ENCODE measurements at places on chromosomes 4 and X. TPM values are rescaled to one million over a fixed set of nuclear protein-coding genes. Genes with fewer than 3 reads are reported as not detected.

GRCh38 chr4:67634741-67635140 lies 66.2 kb downstream of the UBA6 start:
- H3K4me1 ChIP-seq, result no peaks in the 10 kb centered on the region
- H3K4me3 ChIP-seq, result no peak overlapping the region
- H3K27me3 ChIP-seq, result no peaks in the 10 kb centered on the region

GRCh38 chr4:40763228-40763716 lies 13.5 kb downstream of the NSUN7 start:
- no peaks in the 10 kb centered on the region for H3K27me3 ChIP-seq
- H3K27ac ChIP-seq, result no peak overlapping the region
- peaks cover 5% of the 10 kb centered on the region for H3K4me1 ChIP-seq
- no peak for DNase-seq

DNA sequence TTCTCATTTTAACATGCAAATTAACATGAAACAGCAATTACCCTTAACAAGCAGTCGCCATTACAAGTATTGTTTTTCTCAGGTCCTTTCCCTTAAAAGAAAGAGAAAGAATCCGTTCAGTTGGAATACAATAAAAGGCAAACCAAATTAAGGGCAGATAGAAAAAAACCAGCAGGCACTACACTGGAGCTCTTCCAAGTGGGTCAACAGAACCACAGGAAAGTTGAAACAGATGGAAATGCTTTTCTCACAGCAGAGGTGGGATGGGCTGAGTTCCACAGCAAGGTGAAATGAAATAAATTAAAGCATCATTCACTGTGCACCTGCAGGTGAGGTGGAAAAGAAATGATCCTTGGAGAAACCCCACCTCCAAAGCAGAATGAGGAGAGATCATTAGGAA lies 102.6 kb downstream of the APBB2 start:
- H3K4me3 ChIP-seq, result no peak overlapping the region
- no peaks in the 10 kb centered on the region for H3K4me1 ChIP-seq
- DNase-seq, result no peak
- no peak overlapping the region for H3K27ac ChIP-seq

- no peaks in the 10 kb centered on the region for H3K36me3 ChIP-seq
- peak overlapping the region; percentile 71 for H3K27ac ChIP-seq
- H3K27me3 ChIP-seq, result no peaks in the 10 kb centered on the region
- H3K4me1 ChIP-seq, result no peaks in the 10 kb centered on the region
- DNase-seq, result no peak
These were observed 23.9 kb upstream of the APLN start for GRCh38 chrX:129678614-129679195.

- H3K27ac ChIP-seq, result no peak overlapping the region
- no peak for DNase-seq
- H3K4me3 ChIP-seq, result no peak overlapping the region
- no peaks in the 10 kb centered on the region for H3K27me3 ChIP-seq
- H3K4me1 ChIP-seq, result no peaks in the 10 kb centered on the region
These were observed 108.0 kb upstream of the ZNF518B start for GRCh38 chr4:10565166-10565780.

GRCh38 chrX:119071381-119071780 lies 1.4 kb upstream of the CT47C1 start:
- no peaks in the 10 kb centered on the region for H3K4me1 ChIP-seq
- peaks cover 2% of the 10 kb centered on the region for H3K27me3 ChIP-seq
- H3K27ac ChIP-seq, result no peak overlapping the region

- no peak overlapping the region for H3K27ac ChIP-seq
- DNase-seq, result no peak
- no peak overlapping the region for H3K4me3 ChIP-seq
- H3K27me3 ChIP-seq, result no peaks in the 10 kb centered on the region
These were observed 514.1 kb downstream of the IL15 start for GRCh38 chr4:142150483-142150882.

SCD5 gene
- total RNA-seq, result 12.5 TPM

ING2 gene
- 9.8 TPM for total RNA-seq

Data from left lung (tissue), 14 donors.